ENCODE measurements at places on chromosomes 1 and 21.

- no peak for DNase-seq
- H3K36me3 ChIP-seq: no peaks in the 10 kb centered on the region
- no peak overlapping the region for H3K4me3 ChIP-seq
- H3K4me1 ChIP-seq: no peaks in the 10 kb centered on the region
- no peaks in the 10 kb centered on the region for H3K27me3 ChIP-seq
Observed at GRCh38 chr1:51715369-51715768, 98.5 kb downstream of the OSBPL9 start.

- H3K36me3 ChIP-seq: no peaks in the 10 kb centered on the region
- no peaks in the 10 kb centered on the region for H3K27me3 ChIP-seq
- H3K4me1 ChIP-seq: no peaks in the 10 kb centered on the region
- no peak for DNase-seq
- no peak overlapping the region for H3K4me3 ChIP-seq
- no peak overlapping the region for H3K27ac ChIP-seq
Observed at GRCh38 chr1:210631399-210631798, 302.7 kb downstream of the HHAT start.

DNA sequence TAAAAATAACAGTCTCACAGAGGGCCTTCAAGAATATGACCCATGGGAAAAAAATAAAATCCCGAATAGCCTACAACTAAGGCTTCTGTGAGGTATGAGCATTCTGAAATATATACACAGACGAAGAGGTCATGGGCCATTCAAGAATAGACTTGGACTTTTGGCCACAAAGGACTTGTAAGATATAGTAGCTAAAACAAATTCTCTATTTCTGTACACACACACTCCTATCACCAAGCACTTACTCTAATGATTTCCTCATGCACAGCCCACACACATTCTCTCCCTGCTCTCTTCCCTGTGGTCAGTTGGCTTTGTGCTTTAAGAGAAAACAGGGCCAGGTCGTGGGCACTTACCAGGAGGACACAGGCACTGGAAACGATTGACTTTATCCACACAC lies 69.7 kb upstream of the ADAM30 start:
- H3K36me3 ChIP-seq: no peaks in the 10 kb centered on the region
- H3K27ac ChIP-seq: no peak overlapping the region
- H3K27me3 ChIP-seq: no peaks in the 10 kb centered on the region
- no peak overlapping the region for H3K4me3 ChIP-seq

GRCh38 chr1:27571439-27572018 lies 32.4 kb downstream of the AHDC1 start:
- peak overlapping the region; percentile 72 for H3K27ac ChIP-seq
- no peaks in the 10 kb centered on the region for H3K36me3 ChIP-seq
- peak; percentile 79 for DNase-seq
- no peak overlapping the region for H3K4me3 ChIP-seq

DNA sequence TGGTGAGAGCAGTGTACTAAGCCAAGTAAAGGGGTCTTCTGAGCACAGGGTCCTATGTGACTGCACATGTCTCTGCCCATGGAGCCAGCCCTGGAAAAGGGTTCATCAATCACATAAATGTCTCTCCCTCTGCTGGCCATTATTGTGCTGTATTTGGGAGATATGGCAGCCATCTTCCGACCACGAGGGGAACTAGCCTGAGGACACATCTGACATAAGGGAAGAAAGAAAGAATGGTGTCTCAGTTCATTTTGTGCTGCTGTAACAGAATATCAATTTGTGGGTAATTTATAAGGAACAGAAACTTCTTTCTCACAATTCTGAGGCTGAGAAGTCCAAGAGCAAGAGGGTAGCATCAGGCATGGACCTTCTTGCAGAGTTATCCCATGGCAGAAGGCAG lies 55.1 kb upstream of the GJA5 start:
- H3K4me1 ChIP-seq: no peaks in the 10 kb centered on the region
- no peak overlapping the region for H3K4me3 ChIP-seq
- H3K36me3 ChIP-seq: no peaks in the 10 kb centered on the region
- H3K27me3 ChIP-seq: no peaks in the 10 kb centered on the region
- no peak overlapping the region for H3K27ac ChIP-seq
- no peak for DNase-seq

- H3K27me3 ChIP-seq: no peaks in the 10 kb centered on the region
- H3K36me3 ChIP-seq: no peaks in the 10 kb centered on the region
- DNase-seq: no peak
- H3K4me1 ChIP-seq: no peaks in the 10 kb centered on the region
- H3K4me3 ChIP-seq: no peak overlapping the region
Observed at GRCh38 chr1:170085091-170085490, 10.6 kb upstream of the KIFAP3 start.

- no peaks in the 10 kb centered on the region for H3K36me3 ChIP-seq
- no peak for DNase-seq
- no peaks in the 10 kb centered on the region for H3K4me1 ChIP-seq
- peaks cover 8% of the 10 kb centered on the region for H3K27me3 ChIP-seq
- H3K27ac ChIP-seq: no peak overlapping the region
- no peak overlapping the region for H3K4me3 ChIP-seq
Observed at GRCh38 chr1:2504949-2505272, 21.5 kb downstream of the PANK4 start.

Data from adrenal gland (tissue), 19 donors.